ENCODE measurements at places on chromosomes 5 and 9. TPM values are rescaled to one million over a fixed set of nuclear protein-coding genes. Genes with fewer than 3 reads are reported as not detected.

- DNase-seq, result no peak
Observed at GRCh38 chr5:3217114-3217513, 378.5 kb upstream of the IRX1 start.

- no peak for DNase-seq
Observed at GRCh38 chr5:143010351-143010750, 240.2 kb downstream of the ARHGAP26 start.

- no peak for DNase-seq
Observed at GRCh38 chr5:135822286-135822685, 12.2 kb upstream of the SLC25A48 start.

DNA sequence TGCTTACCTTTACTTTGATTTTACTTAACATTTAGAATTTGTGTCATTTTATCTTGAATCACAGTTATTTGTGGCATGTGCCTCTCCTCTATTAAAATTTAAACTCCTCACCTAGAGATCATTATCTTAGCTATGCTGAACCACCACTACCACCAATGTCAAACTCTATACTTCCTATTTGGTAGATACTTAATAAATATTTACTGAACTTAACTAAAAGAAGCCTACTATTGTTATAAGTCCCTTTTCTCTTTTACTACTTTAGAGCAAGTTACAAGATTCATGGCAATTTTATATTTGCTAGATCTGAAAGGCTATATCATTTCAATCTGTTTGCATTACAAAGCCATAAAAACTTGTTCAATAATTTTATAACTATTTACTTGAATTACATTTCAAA, 273.3 kb upstream of the CCNH start:
- DNase-seq, result no peak

DNA sequence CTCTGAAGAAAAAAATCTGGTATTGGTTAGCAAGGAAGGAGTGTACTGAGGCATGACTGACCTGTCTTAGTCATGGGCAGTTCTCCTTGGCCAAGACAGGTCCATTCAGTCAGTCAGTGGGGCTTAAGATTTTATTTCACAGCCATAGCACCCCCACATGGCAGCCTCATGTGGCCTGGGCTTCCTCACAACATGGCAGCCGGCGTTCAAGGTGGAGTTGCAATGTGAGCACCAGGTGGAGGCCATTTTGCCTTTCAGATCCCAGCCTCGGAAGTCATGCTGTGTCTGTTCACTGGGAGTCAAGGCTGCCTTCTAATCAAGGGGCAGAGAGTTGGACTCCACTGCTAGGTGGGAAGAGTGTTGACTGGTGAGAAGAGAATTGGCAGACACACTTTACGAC, 10.3 kb upstream of the CARD19 start:
- DNase-seq, result no peak

DNA sequence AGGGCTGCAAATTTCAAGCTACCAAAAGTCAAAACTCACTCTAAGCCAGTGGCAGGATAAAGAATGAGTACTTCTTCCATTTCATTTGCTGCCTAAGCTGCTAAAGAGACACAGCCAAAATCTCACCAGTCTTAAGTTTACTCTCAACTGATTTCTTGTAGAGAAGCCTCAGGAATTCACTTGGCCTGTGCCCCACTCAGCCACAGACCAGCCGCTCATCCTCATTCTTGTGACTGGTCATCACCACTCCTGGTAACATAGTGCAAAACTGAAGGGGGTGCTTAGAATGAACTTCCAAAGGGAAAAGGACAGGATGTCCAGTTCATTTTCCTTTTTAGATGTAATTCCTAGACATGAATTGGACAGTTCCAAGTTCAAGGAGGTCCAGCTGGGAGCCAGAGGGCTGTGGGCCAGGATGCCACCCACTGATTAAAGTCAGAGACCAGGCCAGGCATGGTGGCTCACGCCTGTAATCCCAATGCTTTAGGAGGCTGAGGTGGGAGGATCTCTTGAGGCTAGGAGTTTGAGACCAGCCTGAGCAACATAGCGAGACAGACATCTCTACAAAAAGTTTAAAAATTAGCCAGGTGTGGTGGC, 72.7 kb upstream of the RANBP3L start:
- DNase-seq, result peak; percentile 90

DNA sequence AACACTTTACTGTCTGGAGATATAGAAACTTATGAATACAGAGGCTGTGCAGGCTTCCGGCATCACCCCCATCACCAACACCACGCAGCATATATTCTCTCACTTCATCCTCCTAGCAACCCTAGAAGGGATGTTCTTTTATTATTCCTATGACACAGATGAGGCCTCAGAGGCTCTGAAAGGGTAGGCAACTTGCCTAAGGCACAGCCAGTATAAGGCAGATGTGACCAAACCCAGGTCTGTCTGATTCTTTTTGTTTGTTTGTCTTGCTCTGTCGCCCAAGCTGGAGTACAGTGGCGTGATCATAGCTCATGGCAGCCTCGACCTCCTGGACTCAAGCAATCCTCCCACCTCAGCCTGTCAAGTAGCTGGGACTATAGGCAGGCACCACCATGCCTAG, 22.8 kb upstream of the CORO2A start:
- DNase-seq, result no peak

DNA sequence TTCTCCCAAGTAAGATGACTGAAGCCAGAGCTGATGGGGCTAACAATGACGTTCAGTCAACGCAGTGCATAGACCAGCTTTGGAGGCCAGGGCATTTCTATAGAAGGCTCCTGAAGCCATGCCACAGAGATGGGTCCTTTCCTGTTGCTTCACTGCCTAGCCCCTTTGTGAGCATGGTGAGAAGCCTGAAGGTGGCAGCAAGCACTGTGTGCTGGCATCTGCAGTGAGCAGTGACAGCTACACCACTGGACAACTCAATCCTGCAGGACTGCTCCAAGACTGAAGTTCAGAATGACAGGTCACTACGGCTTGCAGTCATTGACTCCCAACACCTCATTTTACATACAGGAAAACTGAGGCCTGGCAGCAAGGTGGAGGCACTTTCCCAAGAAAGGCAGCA, 229.0 kb downstream of the TSSK1B start:
- DNase-seq, result no peak

DNA sequence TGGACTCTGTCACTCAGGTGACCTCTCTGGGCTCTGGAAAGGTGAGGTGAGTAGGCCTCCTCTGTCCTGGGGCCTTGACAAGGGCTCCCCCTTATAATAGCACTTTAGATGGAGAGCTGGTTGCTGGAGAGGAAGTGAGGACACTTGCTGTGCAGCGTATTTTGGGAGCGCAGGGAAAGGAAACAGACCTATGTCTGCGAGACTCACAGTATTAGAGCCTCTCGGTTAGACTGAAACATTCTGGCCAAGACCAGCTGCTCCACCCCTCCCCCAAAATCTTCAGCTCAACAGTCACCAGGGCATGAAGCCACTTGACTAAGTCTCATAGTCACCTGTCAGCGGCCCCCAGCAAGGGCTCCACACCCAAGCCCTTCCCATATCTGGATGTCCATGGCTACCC, 213.6 kb downstream of the AGTPBP1 start:
- DNase-seq, result no peak

DNA sequence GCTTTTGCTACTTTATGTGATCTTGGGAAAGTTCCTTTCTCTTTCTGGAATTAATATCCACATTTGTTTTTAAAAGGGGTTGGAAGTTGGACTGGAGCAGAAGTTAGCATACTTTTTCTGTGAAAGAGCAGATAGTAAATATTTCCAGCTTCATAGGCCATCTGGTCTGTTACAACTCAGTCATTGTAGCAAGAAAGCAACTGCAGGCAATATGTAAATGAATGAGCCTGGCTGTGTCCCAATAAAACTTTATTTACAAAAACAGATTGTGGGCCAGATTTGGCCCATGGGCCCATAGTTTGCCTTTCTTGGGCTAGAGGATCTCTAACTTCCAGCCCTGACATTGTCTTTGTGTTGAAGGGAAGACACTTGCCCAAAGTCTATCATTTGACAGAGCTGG, 104.4 kb downstream of the ACTL7B start:
- no peak for DNase-seq

- DNase-seq, result no peak
Observed at GRCh38 chr9:78879324-78880100, 582.6 kb downstream of the PSAT1 start.

DNA sequence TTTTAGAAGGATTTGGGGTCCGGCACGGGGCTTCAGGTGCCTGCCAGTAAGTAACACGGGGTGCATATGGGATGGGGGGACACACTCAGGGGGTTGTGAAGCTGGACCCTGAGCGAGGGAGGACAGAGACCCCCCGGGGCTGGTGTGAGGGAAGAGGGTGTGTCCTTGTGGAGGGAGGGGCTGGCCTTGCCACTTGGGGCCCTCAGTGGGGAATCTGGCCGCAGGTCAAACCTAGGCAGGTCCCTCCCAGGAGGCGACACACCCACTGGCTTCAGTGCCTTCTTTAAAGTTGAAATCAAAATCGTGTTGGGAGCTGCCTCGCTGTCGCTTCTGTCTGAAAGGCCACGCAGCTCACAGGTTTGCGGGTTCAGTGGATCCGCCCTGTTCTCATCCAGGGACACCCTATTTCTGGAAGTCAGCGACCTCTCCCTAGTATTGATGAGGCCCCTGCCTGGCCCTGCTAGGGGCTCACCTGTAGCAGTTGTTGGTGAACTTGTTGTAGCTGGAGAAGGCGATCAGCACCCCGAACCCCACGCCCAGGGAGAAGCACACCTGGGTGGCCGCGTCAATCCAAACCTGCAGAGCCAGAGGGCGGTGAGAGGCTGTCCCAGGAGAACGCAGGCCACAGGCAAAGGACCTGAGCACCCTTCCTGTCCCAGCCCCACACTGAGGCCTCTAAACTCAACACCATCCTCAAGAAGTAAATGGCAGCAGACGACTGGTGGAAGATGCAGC, 29.4 kb downstream of the SLC6A3 start:
- no peak for DNase-seq

DNA sequence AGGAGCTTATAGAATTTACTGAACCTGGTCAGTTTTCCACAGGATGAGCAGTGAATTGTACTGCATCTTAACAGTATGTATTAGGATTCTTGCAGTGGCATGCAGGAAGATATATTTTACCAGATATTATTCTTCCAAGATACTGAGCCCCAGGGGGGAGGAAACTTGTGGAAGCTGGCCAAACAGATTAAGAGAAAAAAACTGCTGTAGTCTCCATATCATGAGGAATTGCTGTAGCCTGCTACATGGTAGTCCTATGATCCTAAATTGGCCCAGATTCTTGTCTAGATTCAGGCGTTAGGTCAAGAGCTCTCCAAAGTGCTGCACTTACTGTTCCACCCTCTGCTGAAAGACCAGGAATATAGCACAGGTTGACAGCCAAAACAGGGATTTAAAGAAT, 275.5 kb upstream of the TAS2R1 start:
- no peak for DNase-seq

- no peak for DNase-seq
Observed at GRCh38 chr5:14442536-14442935, 139.1 kb upstream of the OTULINL start.

DNA sequence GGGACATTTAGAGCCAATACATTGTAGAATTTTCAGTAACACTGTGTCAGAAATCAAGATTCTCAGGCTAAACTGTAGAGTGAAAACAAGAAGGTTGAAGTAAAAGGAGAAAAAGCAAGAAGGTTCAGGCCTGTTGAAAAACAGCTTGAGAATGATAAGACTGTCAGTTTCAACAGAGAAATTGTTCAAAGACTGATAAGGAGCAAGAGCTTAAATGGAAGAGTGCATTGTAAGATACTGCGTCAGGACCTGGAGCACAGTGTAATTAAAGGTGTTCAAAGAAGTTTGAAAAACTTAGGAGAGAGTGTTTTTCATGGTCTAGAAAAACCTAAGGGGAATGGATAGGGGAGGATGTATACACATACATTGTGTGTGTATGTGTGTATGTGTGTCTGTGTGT, 408.3 kb downstream of the KDM4C start:
- no peak for DNase-seq

- no peak for DNase-seq
Observed at GRCh38 chr5:84303315-84303714, 81.4 kb downstream of the EDIL3 start.

- peak; percentile 89 for DNase-seq
Observed at GRCh38 chr5:8842971-8843551, 702.8 kb downstream of the SEMA5A start.

DNA sequence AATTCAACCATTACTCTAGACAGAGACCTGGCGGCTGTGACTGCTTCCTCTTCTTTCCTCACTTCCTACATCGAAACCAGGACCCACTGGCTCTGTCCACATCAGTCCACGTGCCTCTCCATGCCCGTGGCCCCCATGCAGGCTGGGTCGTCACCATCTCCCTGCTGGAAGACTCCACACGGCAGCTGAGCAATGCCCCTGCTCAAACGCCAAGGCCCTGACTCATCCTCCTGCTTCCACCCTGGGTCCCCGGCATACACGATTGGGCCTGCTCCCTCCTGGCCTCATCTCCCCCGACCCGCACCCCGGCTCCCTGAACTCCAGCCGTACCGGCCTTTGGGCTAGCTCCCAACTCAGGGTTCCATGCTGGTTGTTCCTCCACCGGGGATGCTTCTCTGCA, 67.2 kb upstream of the IER5L start:
- DNase-seq, result peak; percentile 49

- no peak for DNase-seq
Observed at GRCh38 chr5:66161356-66161755, 17.3 kb downstream of the SREK1 start.

DNA sequence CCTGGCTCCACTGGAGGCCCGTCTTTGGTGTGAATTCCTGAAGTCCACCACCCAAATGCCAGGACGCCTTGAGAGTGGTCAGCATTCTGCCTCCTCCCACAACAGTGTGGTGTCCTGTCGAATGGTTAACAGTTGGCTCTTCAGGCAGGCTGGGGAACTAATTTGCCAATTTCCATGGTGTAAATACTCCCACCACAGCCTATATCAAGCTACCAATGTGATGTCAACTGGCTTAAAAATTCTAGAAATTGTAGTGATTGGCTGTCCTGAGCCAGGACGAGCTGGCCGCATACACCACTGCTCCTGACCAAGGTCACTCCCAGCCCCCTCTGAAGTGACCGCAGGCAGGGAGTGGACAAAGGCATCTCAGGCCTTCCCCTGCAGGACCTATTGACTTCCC, 11.1 kb downstream of the UNC5A start:
- no peak for DNase-seq

- no peak for DNase-seq
Observed at GRCh38 chr9:37971691-37972090, 67.8 kb upstream of the SLC25A51 start.

- no peak for DNase-seq
Observed at GRCh38 chr9:32957358-32957757, 44.1 kb downstream of the APTX start.

- no peak for DNase-seq
Observed at GRCh38 chr9:37926737-37927118, 22.8 kb upstream of the SLC25A51 start.

GRCh38 chr9:100761276-100761802, 183.5 kb downstream of the CAVIN4 start:
- DNase-seq, result no peak

GRCh38 chr5:148511810-148512347, 128.1 kb downstream of the FBXO38 start:
- DNase-seq, result no peak

Gene PLCXD3
- total RNA-seq, result not detected

Gene PCDHA11
- total RNA-seq, result 0.13 TPM

Gene PRR7
- 38.7 TPM for total RNA-seq

Gene SOHLH1
- total RNA-seq, result not detected

Gene TUSC1
- 18.6 TPM for total RNA-seq

Gene CCDC192
- not detected for total RNA-seq

Gene MACIR
- 10.9 TPM for total RNA-seq

Gene FOXI1
- not detected for total RNA-seq

Gene C9orf50
- total RNA-seq, result not detected

Gene ALDOB
- not detected for total RNA-seq

Gene PCDHGB3
- total RNA-seq, result 1.8 TPM

Gene SPINK6
- total RNA-seq, result not detected

Gene GCNT4
- 0.35 TPM for total RNA-seq

Gene RIGI
- total RNA-seq, result 18.0 TPM

Gene CDX1
- not detected for total RNA-seq

Gene DTWD2
- total RNA-seq, result 23.8 TPM

Gene SNCAIP
- total RNA-seq, result not detected

Gene INSL4
- total RNA-seq, result not detected
